ENCODE measurements at places on chromosomes 16 and 17.

- no peaks in the 10 kb centered on the region for H3K36me3 ChIP-seq
- no peak overlapping the region for H3K4me3 ChIP-seq
- no peak for DNase-seq
- peaks cover 47% of the 10 kb centered on the region for H3K27me3 ChIP-seq
- peaks cover under 1% of the 10 kb centered on the region for H3K4me1 ChIP-seq
Observed at GRCh38 chr16:56551796-56552738, 12.8 kb upstream of the MT4 start.

DNA sequence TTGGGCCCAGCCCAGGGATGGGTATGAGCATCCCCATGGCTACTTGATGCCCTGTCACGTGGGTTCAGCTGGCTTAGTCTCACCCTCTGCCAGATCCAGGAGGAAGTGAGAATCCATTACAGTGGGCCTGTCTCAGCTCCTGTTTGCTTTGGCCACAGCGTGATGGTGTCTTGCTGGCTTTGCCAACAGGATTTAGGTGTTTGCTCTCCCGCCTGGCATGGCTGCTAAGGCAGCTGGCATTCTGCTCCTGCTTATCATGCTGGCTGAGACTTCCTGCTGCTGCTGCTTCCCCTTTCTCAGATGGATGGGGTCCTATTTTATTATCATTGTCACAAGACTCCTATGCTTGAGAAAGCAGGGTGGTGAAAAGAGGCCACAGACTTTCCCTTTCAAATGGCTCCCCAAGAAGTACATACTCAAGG is 28.3 kb upstream of the HOXB13 start:
- peaks cover 90% of the 10 kb centered on the region for H3K27me3 ChIP-seq
- no peak for DNase-seq

DNA sequence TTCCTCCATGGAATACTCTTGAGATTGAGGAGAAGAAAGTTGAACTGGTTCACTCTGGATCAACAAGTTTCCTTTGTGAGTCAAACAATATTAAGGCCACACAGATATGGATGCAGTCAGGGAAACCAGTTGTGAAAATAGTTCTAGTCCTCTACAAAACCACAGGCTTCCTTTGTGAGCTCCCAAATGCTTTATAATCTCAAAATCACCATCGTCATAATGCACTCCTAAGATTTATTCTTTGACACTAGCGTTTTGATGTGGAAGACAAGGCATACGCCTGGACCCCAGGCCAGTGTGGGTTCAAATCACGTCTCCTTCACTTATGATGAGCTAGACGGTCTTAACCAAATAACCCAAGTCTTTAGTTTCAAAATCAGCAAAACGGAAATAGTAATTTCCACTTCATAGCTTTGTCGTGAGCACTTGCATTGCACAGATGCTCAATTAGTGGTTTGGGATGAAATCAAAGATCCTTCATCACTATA is 142.6 kb downstream of the STX8 start:
- H3K4me1 ChIP-seq: no peaks in the 10 kb centered on the region
- DNase-seq: no peak
- H3K4me3 ChIP-seq: no peak overlapping the region
- no peaks in the 10 kb centered on the region for H3K36me3 ChIP-seq

GRCh38 chr17:42797067-42798007 is 1.2 kb downstream of the COA3 start:
- H3K36me3 ChIP-seq: peaks cover 15% of the 10 kb centered on the region
- H3K4me1 ChIP-seq: peaks cover 19% of the 10 kb centered on the region
- DNase-seq: no peak
- no peak overlapping the region for H3K27ac ChIP-seq
- no peaks in the 10 kb centered on the region for H3K27me3 ChIP-seq
- H3K4me3 ChIP-seq: peak overlapping the region; percentile 31

- H3K27ac ChIP-seq: peak overlapping the region; percentile 44
- H3K27me3 ChIP-seq: no peaks in the 10 kb centered on the region
- no peaks in the 10 kb centered on the region for H3K36me3 ChIP-seq
- peak overlapping the region; percentile 92 for H3K4me3 ChIP-seq
Observed at GRCh38 chr16:12801511-12802042, 2.1 kb downstream of the CPPED1 start.

- no peak overlapping the region for H3K4me3 ChIP-seq
- H3K27ac ChIP-seq: no peak overlapping the region
- peaks cover 52% of the 10 kb centered on the region for H3K36me3 ChIP-seq
- peaks cover 8% of the 10 kb centered on the region for H3K4me1 ChIP-seq
Observed at GRCh38 chr17:50459756-50460155, 8.9 kb downstream of the CHAD start.

All from mesenchymal stem cell (in vitro differentiated cells and primary cell).